Fibroblast of skin of right quadriceps (primary cell): ENCODE measurements at places on chromosomes 2 and 18.

DNA sequence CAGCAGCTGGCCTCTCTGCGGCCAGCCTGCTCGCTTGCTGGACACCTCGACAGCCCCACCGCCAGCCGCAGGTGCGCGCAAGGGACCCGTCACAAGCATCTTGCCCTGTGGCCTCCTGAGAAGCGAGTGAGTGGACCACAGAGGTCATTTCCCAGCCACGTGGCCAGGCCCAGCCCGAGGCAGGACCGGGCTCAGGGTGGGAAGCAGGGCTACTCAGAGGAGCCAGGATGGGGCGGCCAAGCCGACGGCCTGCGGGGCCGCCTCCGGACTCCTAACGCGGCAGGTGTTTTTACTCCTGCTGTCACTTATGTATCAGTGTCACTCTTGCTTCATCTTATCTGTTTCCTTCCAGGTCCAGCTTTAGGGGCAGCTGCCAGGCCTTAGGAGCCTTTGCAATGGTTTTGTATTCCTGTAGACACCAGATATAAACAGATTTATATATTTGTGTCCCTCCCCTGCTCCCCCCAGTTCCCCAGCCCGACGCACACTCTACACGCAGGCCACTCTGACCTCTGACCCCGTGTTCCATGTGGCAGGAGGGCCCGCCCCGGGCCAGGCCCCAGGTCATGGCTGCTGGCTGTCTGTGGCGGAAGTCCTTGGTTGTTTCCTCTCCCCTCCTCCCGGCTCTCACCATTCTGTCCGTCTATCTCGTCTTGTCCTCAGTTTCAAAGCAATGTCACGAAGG, 236.4 kb downstream of the ATAD2B start:
- DNase-seq, result no peak

- no peak for DNase-seq
These were observed 350.6 kb downstream of the DCDC2C start for GRCh38 chr2:4053769-4054493.

DNA sequence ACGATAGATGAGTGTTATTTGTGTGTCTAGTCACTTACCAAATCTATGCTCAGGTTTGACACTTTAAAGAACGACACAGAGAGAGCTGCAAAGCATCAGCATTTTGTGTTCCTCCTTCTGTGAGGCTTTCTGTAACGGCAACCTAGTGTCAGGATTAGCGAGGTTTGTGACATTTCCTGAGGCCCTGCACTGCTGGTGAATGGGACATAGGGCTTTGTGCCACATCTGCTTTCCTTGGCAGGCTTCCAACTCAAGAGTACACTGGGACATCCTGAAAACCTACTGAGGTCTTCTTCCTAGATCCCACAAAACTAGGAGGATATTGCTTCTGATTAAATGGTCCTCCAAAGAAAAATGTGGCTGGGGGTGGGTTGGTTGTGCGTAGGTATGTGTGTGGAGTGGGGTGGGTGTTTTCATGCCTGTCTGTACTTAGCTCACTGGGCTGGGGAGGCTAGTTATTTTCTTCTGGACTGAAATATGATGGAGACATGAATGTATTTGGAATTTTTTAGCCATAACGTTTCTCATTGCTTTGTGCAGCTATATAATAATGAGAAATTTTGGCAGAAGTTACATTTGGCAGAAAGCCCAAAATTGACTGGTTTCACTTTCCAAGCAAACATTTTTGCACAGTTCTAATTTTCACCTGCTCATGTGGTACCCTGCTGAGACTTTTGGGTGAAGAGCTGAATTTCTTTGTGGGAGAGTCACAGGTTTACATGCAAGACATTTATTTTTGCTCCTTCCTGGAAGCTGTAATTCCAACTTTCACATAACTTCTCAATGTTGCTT, 308.4 kb downstream of the XIRP2 start:
- DNase-seq, result peak; percentile 72

DNA sequence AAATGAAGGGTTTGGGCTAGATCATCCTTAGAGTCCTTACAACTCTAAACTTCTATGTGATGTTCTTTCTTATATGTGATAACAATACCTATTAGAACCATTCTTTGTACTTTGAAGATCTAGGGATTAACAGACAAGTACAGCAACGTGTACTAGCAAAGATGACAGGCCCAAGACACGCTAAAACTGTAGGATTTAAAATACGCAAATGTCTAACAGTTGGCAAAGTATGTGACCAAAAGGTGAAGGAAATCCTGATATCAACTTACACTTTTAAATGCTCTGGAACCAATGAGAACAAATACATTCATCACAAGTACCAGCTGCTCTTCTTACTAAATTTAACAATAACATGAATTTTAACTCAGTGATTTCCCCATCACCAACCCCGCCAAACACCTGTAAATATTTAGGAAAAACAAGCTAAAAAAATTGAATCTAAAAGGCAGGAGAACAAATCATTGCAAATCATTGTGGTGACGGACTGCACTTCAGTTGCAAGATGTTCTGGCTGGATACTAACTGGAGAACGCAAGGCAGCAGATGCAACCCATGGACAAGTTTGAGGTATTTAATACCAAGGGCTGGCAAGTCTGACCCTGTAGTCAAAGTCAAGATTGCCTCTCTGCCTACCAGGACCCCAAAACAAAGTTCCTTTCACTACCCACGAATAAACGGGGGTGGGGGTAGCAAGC, 1.4 kb downstream of the ANKRD44 start:
- DNase-seq, result no peak

DNA sequence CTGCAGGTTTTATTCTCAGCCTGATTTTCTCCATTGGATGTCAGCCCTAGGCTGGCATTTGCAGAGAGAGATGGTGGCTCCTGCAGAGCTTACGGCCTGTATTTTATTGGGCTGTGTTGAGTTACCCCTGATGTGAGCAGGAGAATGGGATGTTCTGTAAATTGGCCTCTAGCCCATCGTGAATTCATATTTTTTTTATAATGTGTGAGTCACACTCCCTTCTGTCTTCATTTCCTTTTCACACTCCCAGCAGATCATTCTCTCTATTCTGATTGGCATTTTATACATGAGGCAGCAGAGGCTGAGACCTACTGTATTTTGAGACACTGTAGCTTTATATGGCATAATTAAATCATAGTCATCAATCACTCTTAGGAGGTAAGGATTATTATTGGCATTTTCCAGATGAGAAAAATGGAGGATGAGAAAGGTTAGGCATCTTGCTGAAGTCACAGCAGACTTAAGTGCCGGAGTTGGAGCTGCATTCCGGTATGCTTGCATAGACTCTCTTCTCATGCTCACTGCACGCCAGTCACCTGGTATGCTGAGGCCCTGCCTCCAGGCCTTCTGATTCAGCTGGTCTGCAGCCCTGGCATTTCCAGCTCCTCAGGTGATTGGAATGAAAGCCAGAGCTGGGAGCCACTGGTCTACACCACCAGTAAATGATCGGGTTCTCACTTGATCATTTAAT, 142.4 kb downstream of the NEDD4L start:
- peak; percentile 80 for DNase-seq

GRCh38 chr2:144354953-144355352, 165.0 kb downstream of the ZEB2 start:
- DNase-seq, result no peak

DNA sequence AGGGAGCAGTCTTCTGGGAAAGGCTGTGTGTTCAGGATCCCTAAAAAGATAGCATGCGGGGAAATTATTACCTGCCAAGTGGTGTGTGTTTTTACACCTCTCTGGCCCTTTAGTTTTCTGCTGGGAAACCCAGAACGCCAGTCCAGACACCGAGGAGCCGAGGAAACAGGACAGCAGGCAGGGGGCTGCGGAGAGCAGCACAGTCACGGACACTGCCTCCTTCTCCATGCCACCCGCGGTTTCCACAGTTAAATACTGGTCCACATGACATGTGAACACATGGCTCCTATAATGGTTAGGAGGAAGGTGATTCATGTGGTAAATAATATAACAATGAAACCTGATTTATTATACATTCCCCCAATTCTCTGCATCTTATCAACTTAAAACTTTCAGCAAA, 20.4 kb downstream of the CNOT11 start:
- no peak for DNase-seq

DNA sequence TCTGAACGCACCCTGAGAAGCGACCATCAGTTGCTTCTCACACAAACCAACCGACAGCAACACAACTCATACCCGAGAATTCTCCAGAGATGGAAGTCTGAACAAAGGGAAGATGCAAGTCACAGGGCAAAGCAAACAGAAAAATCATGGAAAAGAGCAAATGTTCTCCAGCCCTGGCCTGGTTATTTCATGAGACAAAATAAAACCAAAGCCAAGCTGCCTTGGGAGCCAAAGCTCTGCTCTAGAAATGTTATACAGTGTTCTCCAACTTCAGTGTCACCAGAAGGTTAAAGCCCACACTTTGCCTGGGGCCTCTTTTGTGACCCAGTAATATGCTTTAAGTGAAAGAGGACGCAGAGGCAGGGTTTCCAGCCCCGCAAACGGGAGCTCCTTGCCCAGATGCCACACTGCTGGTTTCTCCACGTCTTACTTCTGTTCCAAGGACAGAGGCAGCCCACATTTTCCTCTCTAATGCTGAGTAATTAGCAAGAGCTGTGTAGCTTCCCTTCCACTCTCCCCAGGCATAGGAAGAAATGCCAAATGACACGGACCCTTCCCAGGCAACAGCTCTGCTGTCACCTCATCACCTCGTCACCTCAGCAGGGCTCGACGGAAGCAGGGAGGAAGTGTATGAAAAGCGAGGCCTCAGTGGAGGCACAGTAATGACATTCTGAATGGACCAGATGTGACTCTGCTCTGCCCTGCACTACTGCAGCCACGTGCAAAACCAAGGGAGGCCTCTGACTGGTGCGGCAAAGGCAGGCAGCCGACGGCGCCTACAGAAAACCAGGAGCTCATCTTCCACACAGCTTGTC, 64.7 kb downstream of the FBXO15 start:
- DNase-seq, result no peak

- peak; percentile 36 for DNase-seq
These were observed 311.9 kb downstream of the GBX2 start for GRCh38 chr2:235856151-235856854.

- DNase-seq, result no peak
These were observed 54.2 kb downstream of the PIEZO2 start for GRCh38 chr18:11095211-11095610.

DNA sequence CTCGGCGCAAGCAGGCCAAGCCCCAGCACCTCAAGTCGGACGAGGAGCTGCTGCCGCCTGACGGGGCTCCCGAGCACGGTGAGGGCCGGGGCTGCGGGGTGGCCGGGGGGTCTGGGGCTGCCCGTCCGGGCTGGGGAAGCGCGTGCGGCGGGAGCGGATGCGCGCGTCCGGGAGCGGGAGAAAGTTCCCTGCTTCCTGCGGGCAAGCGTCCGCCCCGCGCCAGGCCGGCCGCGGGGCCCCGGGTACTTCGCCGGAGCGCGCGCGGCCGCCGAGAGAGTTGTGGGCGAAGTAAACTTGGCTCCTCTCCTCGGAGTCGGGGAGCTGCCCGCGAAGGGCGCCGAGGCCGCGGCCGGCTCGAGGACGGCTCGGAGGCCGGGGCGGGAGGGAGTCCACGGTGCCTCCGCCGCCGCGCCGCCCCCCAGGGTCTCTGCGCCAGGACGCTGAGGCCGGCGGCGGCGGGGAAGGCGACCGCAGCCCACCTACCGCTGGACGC, 707 bp downstream of the SALL3 start:
- no peak for DNase-seq

DNA sequence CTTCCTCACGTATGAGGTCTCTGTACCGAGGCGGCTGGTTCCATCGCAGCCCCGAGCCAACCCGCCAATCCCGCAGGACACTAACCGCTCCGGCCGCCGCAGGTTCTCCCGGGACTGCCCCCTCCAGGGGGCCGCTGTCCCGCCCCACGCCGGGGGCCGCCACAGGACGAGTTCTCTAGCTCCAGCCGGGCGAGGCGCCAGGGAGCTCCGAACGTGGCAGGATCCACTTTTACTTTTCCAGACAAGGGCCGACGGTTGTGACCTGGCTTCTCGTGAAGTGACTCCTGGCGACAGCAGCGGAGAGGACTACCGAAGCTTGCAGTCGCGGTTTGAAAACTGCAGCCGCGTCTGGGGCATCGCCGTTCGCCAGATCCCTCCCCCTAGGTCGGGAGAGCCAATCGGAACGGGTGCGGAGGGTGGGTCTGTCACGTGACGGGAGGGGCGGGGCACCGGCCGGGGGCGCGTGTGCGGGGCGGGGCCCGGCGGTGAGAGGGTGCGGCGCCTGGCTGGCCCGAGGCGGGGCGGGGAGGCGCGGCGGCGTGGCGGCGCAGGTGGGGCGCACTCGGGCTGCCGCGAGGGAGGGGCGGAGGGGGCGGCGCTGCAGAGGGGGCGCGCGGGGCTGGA, at the start of gene STK17B:
Gene STK17B, minus strand, starts transcription at position 331 of the 624 bp plus-strand sequence. CDS start 8,195 bp downstream, outside the sequence.
- peak; percentile 94 for DNase-seq

DNA sequence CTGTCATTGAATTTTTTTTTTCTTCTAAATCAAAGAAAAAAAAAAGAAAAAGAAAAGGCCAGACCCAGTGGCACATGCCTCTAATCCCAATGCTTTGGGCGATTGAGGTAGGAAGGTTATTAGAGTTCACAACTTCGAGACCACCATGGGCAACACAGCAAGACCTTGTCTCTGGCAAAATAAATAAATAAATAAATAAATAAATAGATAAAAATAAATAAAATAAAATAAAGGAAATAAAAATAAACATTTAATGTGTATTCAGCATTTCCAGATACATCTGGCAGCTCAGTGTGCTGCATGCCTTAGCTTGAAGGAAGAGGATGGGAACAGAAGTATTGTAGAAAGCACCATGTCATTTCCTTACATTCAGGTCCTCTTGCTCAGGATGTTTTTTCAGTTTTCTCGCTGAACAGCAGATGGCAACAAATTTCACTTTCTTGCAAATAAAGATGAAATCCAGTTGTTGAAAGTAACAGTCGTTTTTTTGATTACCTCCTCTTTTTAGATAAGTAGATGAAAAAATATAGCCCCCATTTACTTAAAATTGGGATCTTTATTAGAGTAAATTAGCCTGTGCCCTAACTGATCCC, 25.7 kb upstream of the FAM178B start:
- DNase-seq, result peak; percentile 59

GRCh38 chr2:127887082-127887775, 1.5 kb upstream of the AMMECR1L start:
- DNase-seq, result no peak

DNA sequence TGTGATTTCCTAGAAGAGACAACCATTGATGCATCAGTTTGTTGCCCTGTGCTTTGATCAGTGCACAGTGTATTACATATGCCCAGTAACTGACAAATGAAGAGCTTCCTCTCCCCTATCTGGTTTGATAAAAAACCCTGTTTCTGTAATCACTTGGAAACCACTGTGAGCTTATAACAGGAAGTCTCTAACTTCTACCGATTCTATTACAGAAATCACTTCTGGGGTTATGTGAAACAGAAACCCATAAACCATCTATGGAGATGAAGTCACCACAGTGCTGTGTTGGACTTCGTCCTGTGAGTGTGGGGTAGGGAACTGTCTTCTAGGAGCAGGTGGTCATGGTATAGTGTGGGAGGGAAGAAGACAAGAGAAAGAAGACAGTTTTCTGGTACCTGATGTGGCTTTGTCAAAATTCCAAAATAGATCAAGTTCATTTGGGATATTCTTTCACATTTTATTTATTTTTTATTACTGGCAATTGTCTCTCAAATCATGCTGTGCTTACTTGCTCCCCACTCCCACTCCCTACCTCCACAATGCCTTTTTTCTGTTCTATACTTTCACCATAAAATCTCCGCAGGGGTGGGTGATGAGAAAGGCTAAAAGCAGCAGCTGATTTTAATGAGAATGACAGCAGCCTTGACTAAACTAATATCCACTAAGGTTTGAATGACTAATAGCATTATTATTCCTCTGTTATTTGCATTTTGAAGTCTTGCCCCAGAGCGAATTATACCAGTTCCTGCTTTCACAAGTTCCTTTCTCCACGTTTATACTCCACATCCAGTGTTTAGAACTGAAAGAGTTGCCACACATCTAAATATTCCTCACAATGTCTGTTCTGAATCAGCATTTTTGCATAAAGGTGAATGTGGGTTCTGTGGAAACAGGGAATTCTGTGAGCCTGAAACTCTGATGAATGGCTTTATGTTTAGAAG, 41.7 kb upstream of the RND3 start:
- DNase-seq, result peak; percentile 87

GRCh38 chr18:47953471-47953931, 23.0 kb upstream of the SMAD2 start:
- peak; percentile 66 for DNase-seq
